ENCODE measurements at places on chromosomes 2 and 18.

- no peak for ATAC-seq
Measured at GRCh38 chr2:222024932-222025880, 273.6 kb downstream of the PAX3 start.

DNA sequence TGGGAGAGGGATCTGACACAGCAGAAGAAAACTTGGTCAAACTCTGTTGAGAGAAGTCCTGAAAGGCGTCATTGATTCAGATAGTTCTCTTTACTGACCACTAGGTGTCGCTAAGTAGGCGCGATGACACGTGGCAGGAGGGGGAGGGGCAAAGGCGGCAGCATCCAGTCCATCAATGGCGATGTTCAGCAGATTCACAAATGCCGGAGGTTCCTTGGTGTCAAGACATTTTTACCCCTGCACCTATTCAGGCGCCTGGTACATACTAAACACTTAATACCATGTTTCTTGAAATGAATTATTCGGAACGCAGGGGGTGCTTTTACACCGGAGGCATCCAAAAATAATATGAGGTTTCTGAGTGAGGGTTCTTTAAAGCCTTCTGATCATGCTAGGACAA is 3.0 kb upstream of the PLEK start:
- ATAC-seq, result no peak

DNA sequence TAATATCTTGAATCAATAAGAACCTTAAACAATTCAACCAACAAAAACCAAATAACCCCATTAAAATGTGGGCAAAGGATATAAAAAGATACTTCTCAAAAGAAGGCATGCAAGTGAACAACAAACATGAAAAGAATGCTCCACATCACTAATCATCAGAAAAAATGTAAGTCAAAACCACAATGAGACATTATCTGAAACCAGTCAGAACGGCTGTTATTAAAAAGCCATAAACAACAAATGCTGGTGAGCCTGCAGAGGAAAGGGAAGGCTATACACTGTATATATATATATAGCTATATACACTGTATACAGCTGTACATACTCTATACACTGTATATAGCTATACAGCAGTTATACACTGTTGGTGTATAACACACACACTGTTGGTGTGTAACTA is 47.8 kb upstream of the GALNT13 start:
- ATAC-seq, result no peak

DNA sequence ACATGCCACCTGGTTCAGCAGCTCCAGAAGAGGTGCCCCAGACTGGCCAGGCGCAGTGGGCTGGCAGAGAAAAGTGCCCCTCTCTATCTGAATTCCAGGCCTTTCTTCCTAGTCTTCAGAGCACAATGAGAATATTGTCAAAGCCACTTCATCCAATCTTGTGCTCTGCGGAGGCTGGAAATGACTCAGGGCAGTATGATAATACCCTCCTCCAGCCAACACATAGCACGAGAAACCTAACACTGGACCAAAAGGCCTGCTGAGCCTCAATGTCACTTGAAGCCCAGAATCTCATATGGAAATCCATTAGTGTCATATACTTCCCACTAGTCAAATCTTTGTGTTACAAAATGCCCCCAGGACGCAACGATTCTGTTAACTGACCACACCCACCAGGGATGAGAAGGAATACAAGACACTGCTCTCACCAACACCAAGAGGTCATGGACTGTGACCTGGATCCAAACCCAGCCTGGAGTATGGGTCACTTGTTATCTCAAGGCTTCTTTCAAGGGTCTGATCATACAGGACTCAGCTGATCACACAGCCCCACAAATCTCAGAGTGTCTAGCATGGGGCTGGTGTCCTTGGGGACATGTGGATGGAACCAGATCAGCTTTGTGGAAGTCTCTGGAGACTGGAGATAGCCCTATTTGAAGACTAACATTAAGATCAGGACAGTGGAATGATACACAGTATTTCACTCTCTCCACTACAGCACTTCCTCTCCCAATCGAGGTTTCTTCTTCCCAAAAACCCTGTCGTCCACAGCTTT is 10.1 kb downstream of the KIF3C start:
- ATAC-seq, result no peak

GRCh38 chr2:55224761-55225261 is 7.3 kb downstream of the CLHC1 start:
- ATAC-seq, result no peak
